ENCODE measurements at places on chromosomes 3 and 15.

DNA sequence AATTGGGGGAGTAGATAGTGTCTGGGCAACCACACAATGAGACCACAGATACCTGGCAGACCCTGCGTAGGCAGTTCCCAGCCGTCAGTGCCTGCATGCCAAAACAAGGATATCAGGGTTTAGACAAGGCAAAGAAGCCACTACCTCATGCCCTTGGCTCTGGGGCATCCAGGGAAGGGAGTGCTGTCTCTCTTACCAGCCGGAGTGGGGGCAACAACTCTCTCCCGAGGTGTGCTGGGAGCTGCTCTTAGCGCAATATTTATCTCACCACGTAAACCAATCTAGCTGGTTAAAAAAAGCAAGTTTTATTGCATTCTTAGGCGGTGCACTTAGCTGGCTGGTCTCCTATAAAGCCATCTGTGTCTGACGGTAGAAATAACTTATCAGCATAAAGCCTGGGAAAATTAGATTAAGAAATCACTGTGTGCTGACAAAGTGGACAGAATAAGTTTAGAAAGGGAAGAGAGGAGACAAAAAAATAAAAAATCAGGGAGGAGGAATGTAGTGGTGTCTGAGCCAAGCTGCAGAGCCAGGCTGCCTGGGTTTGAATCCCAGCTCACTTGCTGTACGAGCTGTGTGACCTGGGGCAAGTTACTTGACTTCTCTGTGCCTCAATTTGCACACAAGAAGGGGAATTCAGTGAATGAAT lies 273.2 kb downstream of the PDZRN3 start:
- DNase-seq: no peak

DNA sequence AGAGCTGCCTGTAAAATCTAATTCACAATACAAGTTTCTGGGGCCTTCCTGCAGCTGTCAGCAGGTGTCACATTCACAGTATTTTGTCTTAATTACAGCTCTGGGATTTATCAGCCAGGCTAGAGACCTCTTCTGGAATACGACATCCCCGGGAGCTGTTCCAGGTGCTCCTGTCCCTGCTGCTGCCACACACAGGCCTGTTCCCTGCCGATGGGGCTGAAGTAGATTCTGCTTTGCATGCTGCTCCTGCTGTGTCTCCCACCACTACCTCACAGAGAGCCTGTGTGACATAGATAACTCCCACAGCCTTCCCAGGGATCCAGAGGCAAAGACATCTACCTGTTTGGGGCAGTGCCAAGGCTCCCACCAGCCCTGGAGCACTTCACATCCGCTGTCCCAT lies 20.4 kb downstream of the COLQ start:
- peak; percentile 35 for DNase-seq

DNA sequence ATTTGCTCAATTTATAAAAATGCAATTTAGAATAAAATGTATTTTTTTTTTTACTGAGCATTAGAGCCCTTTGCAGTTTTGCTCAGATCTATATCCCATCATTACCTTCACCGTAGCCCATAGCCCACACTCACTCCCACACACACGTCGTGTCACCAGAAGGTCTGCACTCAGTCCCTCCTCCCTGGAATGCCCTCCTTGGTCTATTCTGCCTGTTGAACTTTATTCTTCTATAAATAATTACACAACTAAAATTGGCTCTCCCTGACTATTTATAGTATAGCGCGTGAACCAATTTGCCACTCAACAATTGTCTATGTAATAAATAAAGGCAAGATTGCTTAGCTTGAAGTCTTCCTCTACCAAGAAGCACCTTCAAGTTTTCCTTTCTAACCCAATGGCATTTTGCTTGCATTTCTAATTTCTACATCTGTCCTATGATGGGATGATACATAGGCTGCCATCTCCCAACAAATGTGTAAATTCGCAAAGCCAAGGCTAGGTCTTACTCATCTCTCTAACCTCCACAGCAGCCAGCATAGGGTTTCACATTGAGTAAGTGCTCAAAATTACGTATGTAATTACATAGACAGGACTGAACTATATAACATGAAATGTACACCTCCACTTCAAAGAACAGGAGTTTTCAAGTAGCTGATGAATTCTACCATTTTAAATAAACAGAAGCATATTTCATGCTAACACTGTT lies 172.0 kb upstream of the HES1 start:
- no peak for DNase-seq

- DNase-seq: no peak
These were observed at the start of gene PIGZ for GRCh38 chr3:196968233-196969133. Gene PIGZ (minus strand): TSS chr3:196968833. CDS start chr3:196952031, 16,802 bp downstream.

- no peak for DNase-seq
These were observed 72.8 kb downstream of the SLC9A9 start for GRCh38 chr3:143775459-143775858.

DNA sequence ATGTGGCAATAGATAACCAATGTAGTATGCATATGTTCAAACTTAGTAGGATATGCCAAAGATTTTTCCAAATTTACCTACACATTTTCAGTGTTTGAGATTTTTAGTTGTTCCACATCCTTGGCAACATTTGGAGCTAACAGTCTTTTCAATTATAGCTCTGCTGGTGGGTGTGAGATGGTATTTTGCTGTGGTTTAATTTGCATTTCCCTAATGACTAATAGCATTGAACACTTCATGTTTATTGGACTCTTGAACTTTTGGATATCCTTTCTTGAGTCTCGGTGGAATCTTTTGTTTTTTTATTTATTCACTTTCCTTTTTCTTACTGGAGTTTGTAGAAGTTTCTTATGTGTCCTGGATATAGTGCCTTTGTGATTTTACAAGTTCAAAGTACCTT lies 11.0 kb upstream of the ILDR1 start:
- no peak for DNase-seq

GRCh38 chr3:39322936-39323335 lies 6.6 kb upstream of the CCR8 start:
- no peak for DNase-seq

DNA sequence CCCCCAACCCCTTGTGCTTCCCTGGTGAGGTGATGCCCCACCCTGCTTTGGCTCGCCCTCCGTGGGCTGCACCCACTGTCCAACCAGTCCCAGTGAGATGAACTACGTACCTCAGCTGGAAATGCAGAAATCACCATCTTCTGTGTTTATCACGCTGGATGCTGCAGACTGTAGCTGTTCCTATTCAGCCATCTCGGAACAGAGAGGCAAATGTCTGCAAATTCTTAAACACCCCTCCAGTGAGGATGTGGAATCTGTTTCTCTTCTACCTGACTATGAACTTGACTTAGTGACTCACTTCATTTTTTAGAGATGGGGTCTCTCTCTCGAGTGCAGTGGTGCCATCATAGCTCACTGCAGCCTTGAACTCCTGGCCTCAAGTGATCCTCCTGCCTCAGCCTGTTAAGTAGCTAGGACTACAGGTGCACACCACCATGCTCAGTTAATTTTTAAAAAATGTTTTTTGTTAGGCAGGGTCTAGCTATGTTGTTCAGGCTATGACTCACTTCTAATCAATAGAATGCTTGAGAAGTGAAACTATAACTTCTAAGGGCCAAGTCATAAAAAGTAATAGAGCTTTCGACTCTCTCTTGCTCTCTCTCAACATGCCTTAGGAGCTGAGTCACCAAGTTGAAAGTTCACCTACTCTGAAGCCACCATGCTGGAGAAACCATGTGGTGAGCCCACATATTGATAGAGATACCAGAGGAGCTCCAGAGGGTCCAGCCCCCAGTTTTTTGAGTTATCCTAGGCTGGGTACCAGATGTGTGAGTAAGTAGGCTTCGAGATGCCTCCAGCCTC lies 11.5 kb upstream of the PARP14 start:
- no peak for DNase-seq

DNA sequence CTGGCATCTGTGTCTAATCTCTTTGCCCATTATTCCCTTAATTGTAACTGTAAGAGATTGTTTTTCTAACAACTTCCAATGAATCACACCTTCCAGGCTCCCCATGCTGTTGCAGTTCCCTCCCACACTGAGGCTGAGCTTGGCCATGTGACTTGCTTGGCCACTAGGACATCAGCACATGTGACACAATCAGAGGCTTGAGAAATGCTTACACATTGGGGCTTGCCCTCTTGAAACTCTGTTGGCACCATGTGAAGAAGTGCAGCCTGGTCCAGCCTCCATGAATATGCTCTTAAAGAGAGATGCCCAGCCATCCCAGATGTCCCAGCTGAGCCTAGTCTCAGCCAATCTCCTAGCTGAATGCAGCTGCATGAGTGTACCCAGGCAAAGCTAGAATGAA lies 326.8 kb upstream of the SOX2 start:
- DNase-seq: no peak

GRCh38 chr3:23085261-23085660 lies 117.9 kb upstream of the UBE2E2 start:
- DNase-seq: no peak

DNA sequence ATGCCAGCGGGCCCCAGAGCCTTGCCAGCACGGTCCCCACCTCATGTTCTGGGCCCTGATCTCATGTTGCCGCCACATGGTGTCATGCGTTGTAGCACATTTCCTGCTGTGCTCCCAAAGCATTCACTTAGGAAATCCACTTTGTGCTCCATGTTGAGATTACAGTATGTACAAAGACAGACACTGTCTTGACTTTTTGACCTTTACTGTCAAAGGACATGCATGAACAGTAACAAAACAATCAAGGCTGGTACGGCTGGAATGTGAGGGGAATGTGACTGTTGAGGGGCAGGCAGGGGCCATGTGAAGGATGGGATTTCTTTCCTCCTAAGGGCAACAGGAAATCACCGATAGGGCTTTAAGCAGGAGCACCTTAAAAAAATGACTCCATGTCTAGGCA lies 53.3 kb upstream of the RPL32 start:
- no peak for DNase-seq

DNA sequence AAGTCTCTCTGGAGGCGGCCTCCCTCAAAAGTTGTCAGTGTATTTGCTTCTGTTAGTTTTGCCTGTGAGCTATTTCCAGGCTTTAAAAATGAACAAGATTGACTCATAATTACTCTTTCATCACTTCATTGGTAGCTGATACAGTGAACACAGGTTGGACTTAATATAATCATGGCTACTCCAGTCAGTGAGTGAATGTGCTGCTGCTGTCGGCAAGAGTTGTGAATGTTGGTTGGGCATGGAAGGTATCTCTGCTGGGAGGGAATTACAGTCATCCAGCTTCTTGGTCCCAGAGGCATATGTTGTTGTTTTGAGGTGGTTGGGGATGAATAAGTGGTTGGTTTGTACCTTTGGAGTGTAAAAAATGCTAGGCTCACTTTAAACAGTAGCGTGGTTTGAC lies 11.5 kb downstream of the TCF12 start:
- no peak for DNase-seq

GRCh38 chr3:99366663-99367429 lies 271.5 kb upstream of the COL8A1 start:
- no peak for DNase-seq

DNA sequence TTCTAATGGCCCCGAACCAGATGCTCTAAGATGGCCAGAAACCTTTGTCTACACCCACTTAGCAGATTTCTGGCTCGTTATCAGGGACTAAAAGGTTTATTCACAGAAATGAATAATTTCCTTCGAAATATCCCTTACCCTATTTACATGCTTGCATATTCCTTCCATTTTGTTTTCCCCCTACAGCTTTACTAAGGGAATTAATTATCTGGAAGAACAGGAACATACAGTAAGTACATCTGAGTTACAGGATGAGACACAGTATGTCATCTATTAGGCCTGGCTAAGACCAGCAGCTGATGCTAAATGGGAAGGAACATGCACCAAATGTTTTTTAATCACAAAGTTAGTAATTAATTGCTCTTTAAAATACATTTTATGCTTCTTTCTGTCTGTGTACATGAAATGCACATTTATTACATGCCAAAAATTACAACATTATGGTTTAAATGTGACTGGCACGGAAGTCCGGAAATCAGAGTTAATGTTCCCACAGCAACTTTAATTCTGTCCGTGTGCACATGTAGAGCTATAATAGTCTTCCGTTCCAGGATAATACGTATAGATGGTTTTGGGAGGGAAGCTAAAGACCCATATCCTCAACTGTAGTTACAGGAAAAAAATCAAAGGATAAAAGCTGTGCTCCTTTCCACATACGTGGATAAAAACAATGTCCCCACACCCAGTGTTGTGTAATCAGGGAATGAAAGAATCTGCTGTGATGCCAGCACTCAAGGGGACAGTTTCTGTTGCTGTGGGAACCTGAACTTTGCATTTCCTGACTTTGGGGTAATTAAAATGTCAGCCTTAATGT lies 82.0 kb downstream of the TIGIT start:
- DNase-seq: no peak

GRCh38 chr15:44308415-44308814 lies 19.9 kb downstream of the GOLM2 start:
- DNase-seq: no peak

DNA sequence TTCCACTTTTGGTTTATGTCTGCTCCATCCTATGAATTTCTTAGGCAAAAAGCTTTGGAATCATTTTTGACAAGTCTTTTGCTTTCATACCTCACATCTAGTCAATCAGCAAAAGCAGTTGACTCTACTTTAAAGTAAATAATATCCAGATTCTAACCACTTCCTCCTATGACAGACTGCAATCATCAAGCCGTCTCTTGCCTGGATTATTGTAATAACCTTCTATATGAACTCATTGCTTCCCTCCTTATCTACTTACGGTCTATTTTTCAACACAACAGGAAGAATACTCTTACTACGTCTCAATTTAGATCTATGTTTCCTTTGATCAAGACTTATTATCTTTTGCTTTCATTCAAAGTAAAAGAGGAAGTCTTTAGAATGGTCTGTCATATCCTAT lies 20.7 kb downstream of the CLDN1 start:
- no peak for DNase-seq

DNA sequence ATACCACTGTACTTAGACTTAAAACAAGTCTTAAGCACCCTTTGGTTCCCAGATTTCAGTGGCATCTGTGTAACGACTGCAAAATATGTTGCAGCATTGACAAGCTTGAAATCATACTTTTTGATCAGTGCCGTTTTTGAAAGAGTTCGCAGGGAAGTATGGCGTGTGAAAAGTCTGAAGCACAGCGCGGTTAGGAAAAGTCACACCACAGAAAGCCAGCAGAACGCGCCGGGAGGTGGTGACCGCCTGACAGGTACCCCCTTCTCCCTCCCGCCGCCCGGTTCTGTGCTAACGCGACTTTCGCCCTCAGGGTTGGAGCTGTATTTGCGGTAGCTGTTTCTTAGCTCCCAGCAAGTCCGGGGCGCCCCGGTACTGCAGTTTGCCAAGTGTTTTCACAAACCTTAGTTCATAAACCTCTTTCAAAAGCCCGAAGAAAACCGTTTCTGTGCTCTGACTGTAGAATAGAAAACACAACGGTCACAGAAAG lies 481 bp upstream of the CRYBG3 start:
- DNase-seq: no peak

DNA sequence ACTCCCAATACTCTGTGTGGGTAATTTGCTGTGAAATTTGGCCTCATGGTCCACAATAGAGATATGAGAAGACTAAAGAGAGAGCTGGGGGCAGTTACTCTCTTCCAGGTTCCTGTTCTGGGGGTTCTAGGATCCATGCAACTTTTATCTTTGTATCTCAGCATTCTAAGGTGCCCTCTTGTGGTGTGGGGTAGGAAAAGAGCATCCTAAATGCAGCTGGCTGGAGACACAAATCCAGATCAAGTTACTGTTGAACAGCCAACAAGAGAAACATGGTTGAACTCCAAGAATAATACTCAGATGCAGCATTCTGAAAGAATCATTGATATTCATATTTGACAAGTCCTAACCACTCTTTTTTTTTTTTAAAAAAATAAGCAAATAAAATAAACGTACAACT lies 238.2 kb downstream of the GREM1 start:
- no peak for DNase-seq

Data from NCI-H1417 treated with DMSO at 0.1 percent for 48 hours (cell line).